ENCODE measurements at places on chromosomes 12 and 14.

DNA sequence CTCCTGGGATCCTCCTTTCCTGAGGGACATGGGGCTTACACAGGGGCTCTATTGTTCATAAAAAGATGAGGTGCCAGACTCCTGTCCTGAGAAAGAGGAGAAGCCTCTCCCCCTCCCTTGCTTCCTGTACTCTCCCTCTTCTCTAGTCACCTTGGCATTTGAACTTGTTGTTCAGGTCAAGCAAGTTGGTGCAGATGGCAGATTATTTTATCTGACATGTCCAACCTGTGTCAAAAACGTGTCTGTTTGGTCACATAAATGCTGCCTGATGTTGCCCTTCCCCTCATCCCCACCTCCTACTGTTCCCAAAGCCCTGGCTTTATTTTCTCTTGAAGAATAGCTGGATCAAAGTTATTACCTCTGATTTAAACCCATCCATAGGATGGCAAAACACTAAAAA is 154.8 kb downstream of the TMX1 start:
- no peak for DNase-seq

DNA sequence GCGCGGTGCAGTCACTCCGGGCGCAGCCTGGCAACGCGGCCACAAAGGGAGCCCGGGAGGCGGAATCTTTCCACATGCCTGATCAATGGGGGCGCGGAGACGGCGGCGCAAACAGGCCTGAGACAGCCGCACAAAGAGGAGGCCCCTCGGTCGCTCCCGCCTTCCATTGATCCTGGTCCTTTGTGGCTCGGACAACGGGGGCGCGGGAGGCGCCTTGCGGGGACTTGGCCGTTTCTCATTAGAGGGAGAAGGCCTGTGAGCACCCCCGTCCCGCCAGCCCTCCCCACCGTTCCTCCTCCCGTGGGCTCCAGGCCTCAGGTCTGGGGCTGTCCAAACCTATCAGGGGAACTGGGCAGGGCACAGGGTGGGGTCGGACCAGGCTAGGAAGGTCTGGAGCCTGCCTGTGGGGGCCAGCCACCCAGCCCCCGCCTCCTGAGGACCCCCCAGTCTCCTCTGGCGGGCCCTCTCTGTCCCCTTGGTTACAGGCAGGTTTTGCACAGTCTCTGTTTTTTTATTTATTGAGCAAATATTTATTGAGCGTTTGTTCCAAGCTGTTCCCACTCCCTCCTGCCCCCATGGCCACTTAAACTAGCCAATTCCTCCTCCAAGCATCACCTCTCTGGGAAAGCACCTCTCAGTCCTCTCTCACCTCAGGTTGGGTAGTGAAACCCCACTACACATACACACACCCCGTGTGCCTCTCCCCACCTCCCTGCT is 29.0 kb upstream of the MSI1 start:
- no peak for DNase-seq

DNA sequence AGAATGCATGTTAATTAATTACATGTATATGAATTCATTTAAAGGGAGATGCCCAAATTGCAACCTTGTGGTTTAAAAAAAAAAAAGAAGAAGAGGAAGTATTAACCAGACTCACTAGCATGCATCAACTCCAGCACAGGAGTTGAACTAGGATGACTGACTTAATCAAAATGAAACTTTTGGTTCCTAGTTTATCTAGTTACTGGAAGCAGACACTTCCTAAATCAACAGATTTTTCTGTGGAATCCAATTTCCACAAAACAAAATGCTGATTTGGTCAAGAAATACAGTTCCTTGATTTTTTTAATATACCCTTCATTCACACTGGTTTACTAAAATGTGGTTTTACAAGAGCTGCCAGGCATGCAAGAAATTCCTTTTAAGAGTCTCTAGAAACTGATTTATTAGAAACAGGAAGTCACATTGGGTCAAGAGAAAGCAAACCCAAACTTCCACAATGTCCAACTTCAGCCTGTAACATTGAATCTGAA is 41.6 kb downstream of the ITPR2 start:
- no peak for DNase-seq

DNA sequence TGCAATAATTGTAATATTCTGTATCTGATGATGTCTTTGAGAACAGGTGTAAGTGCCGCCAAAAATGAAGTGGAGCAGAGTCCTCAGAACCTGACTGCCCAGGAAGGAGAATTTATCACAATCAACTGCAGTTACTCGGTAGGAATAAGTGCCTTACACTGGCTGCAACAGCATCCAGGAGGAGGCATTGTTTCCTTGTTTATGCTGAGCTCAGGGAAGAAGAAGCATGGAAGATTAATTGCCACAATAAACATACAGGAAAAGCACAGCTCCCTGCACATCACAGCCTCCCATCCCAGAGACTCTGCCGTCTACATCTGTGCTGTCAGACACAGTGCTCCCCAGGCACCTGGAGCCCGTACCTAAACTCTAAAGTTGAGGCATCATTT is 268.7 kb downstream of the DAD1 start:
- no peak for DNase-seq

- no peak for DNase-seq
Measured at GRCh38 chr14:49972823-49973222, 79.9 kb downstream of the ARF6 start.

DNA sequence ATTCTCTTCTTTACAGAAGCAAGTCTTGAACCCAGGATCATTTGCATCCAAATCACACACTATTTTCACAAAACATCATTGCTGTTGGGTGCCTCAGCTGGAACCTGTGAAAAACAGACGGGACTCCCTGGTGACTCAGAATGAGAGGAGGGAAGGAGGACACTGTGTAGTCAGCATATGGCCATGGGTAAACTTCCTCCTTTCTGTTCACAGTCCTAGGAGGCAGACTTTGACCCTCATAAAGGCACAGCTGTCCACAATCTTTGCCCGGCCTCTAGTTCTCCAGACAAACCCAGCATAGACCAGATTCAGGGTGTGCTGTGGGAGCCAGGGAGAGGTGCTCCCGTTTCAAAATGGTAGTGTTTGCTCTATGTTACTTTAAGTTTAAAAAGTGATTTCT is 62.0 kb downstream of the DYRK2 start:
- no peak for DNase-seq

GRCh38 chr14:104140463-104141331 is 2.3 kb downstream of the KIF26A start:
- no peak for DNase-seq

DNA sequence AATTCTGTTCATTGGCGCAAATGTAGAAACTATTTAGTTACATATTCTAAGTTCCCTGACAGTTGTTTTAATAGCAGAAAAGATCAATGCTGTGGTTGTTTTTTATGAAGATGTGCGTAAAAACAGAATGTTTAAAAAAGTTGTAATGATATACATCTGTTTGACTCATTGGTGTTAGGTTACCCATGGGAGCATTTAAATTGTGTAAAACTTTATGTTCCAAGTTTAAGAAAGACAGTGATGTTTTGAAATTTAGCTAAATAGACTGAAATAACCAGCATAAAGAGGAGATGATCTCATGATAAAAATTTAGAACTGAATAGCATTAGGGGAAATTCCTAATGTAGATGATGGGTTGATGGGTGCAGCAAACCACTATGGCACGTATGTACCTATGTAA is 3.6 kb downstream of the PELI2 start:
- DNase-seq, result no peak

- DNase-seq, result no peak
Measured at GRCh38 chr14:100536121-100536510, 51.1 kb downstream of the BEGAIN start.

- no peak for DNase-seq
Measured at GRCh38 chr12:89450907-89451306, 73.7 kb downstream of the GALNT4 start.

GRCh38 chr14:30521899-30522736 is 36.8 kb upstream of the G2E3 start:
- DNase-seq, result no peak

DNA sequence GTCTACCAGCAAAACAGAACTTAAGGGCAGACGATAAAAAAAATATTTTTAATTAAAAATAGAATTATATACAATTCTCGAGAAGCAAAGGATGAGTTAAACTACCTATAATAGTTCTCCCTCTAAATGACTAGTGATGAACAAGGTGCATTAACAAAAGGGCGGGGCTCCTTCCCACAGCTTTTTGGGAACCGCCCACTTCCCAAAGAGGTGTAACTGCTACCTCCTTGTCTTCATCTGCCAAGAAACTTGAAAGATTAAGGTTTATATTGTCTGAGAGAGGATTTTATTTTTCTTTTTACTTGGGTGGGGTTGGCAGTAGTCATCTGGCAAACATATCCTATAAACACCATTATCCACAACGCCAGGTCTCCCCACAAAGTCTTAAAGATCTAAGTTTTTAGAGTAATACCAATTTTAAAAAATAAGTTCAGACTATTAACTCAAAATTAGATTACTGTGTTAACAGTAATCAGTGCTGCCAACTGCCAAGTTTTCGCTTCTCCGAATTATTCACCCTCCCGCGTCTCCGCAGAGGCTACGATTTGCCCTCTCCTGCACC is 938 bp downstream of the RALGAPA1 start:
- DNase-seq, result no peak
